ENCODE measurements at places on chromosomes 1 and 21.

GRCh38 chr1:220879509-220880361 is 492 bp downstream of the HLX start:
- DNase-seq, result no peak

GRCh38 chr1:44810101-44810761 is 1.9 kb downstream of the BTBD19 start:
- no peak for DNase-seq

GRCh38 chr1:92087542-92087941 is 7.4 kb downstream of the BTBD8 start:
- DNase-seq, result no peak

DNA sequence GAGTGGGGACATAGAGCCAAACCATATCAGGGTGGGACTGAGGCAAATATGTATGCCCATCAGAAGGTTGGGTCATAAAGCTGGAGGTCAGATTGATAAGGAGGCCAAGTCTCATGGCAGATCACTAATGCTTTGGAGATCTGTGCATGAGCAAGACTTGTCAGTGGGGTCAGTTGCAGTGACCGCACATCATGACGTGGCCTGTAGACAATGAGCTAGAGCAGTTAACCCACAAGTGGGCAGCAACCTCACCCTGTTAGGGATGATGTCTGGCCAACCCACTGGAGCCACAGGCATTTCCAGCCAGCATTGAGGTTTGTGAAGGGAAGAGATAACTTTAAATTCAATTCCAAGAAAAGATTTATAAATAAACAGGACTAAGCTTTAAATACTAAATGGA is 66.7 kb downstream of the XCL1 start:
- no peak for DNase-seq

GRCh38 chr1:178528228-178528952 is 15.5 kb downstream of the TEX35 start:
- DNase-seq, result no peak

GRCh38 chr1:231215681-231216385 is 25.2 kb upstream of the GNPAT start:
- DNase-seq, result no peak

GRCh38 chr1:107058245-107059032 is 2.0 kb downstream of the PRMT6 start:
- DNase-seq, result no peak

GRCh38 chr1:241776911-241777310 is 71.1 kb upstream of the EXO1 start:
- DNase-seq, result no peak

DNA sequence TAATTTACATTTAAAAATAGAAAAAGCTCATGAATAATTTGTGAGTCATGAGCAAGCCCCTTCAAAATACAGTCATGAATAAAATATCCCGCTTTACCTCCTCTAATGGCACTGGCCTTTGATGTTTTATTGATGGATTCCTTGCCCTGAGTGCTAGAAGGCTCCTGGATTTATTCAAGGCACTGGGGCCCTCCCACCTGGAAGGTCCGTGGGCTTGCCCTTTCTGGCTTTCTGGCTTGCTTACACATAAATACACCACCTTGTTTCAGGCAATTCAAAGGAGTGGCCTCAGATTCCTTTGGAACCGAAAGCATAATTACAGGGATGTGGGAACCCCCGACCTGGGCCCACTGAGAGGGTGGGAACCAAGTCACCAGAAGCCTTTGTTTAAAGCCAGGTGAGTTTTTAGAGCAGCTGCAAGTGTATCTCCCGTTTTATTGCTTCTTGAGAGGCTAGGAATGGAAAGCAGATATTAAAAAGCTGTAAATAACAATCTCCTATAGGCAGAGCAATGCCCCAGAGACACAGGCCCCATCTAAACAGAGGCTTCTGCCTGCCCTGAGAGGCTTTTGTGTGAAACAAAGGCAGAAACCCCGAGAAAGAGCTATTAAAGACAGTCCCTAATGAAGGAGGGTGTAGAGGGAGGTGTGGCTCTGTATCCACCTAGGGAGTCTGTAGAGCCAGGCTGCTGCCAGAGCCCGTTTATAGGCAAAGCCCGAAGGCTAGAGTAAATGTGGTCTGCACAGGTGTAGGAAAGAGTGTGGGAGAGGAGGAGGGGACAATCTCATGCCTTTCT is 126.4 kb downstream of the FAM78B start:
- DNase-seq, result no peak

GRCh38 chr21:31293986-31294385 is 50.1 kb downstream of the TIAM1 start:
- no peak for DNase-seq

DNA sequence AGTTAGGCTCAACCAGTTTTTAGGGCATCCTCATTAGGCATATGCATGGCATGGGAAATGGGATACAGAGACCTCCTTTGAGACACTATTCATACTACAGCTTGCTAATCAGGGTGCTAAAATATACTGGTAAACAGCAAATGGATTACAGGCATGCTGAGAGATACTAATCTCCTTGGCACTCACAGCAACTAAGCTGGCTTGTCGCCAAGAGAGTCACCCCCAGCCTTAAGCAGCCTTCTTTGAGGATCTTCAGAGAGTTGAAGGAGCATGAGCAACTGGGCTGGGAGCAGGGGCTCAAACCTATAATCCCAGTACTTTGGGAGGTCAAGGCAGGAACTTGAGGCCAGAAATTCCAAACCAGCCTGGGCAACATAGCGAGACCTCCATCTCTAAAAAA is 120.1 kb upstream of the NR5A2 start:
- DNase-seq, result no peak

DNA sequence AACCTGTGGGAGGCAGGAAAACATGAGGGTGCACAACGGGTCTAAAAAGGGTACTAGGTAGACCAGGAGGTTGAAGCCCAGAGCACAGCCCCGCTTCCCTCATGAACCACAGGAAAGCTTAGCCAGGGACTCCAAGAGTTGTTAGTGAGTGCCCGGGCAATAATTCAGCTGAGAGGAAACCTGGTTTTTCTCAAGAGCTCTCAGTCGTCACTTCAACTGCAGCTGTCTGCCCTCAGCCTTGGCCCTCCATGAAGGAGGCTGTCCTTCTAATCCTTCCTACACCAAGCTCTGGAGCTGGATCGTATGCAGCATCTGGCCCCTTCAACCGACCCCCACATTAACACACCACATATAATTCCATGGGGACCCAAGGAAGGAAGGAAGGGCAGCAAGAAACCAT is 77.0 kb upstream of the BACE2 start:
- DNase-seq, result no peak

- no peak for DNase-seq
Observed at GRCh38 chr1:109084563-109085517, 5.7 kb upstream of the TMEM167B start.

GRCh38 chr1:41663671-41664400 is 179.4 kb upstream of the EDN2 start:
- no peak for DNase-seq

DNA sequence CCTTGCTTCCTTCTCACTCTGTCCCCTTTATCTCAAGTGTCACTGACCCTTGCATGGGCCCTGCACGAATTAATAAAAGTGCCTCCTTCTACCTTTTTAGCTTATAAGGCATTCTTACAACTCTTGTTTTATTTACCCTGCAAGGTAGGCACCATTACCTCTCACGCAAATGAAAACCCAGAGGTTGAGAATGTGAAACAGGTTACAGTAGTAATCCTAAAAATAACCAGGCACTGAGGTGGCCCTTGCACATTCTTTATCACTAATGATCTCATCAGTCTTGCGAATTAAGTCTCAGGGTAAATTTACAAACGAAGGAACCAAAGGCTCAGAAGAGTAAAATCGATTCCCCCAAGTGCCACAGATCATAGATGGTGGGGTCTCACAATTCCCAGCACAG is 3.7 kb downstream of the GLIS1 start:
- no peak for DNase-seq

GRCh38 chr1:33735624-33736023 is 128.3 kb upstream of the HMGB4 start:
- DNase-seq, result no peak

GRCh38 chr1:81458186-81458585 is 342.5 kb upstream of the ADGRL2 start:
- no peak for DNase-seq

- DNase-seq, result no peak
Observed at GRCh38 chr1:78839704-78840277, 166.7 kb downstream of the ADGRL4 start.

DNA sequence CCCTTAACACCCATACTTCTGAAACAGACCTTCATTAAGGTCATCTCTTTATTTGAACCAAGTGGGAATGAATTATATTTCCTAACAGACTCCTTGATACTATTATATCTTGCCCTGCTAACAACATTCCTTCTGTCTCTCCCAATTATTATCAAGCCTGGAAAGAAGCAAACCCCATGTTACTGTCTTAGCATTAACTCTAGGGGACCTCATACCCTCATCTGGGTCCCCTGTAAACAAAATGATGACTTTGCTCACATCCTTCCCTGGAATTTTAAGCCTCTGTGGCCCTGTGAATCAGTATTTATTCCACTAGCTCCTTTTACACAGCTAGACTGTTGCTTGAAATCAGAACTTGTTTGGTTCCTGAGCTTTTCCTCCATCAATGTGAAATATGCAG is 38.3 kb upstream of the BCL10 start:
- DNase-seq, result no peak

DNA sequence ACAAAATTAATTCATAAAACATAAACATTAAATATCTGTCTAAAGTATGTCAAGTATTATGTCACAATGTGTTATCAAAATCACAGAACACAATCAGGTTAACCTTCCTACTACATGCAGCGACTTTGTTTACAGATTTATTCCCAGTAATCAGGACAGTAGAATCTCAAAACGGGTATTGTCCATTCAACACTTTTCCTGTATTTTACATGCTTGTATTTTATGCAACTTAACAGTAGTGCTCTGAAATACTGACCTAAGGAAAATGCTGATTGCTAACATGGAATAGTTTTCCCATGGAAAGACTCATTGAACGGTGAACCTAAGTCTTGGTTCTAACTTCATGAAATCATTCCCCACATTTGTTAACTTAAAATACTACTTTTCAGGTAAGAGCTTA is 2.3 kb downstream of the SERBP1 start:
- DNase-seq, result no peak

- DNase-seq, result no peak
Observed at GRCh38 chr1:19449454-19450228, 35.7 kb downstream of the CAPZB start.

GRCh38 chr1:193680247-193680923 is 494.0 kb upstream of the B3GALT2 start:
- no peak for DNase-seq

GRCh38 chr1:230684146-230684545 is 29.8 kb downstream of the AGT start:
- DNase-seq, result no peak

GRCh38 chr1:16101623-16102022 is 28.2 kb upstream of the FAM131C start:
- DNase-seq, result no peak

GRCh38 chr1:204782118-204782700 is 88.5 kb upstream of the NFASC start:
- DNase-seq, result no peak

GRCh38 chr1:240987928-240988327 is 369.1 kb downstream of the RGS7 start:
- no peak for DNase-seq

GRCh38 chr1:116208136-116208535 is 96.9 kb downstream of the MAB21L3 start:
- DNase-seq, result no peak

- no peak for DNase-seq
Observed at GRCh38 chr1:205531191-205532025, 26.9 kb downstream of the CDK18 start.

- no peak for DNase-seq
Observed at GRCh38 chr1:191608367-191608766, 549.9 kb upstream of the RGS18 start.

DNA sequence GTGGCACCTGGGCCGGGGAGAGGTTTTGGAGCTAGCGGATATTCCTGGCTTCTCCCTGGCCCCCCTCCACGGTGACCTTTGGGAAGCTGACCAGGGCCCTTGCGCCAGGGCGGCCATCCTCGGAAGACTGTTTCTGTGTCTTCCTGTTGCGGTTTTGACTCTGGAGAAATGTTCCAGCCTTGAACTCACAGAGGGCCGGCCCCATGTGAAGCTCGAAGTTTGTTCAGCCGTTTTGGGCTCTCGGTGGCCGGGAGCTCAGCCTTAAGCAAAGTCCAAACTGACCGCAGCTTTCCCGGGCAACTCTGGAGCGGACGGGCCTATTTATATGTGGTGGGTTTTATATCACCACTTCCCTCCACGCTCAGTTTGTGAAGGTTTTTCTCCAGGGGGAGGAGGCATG is 17.0 kb upstream of the WNT4 start:
- DNase-seq, result no peak

DNA sequence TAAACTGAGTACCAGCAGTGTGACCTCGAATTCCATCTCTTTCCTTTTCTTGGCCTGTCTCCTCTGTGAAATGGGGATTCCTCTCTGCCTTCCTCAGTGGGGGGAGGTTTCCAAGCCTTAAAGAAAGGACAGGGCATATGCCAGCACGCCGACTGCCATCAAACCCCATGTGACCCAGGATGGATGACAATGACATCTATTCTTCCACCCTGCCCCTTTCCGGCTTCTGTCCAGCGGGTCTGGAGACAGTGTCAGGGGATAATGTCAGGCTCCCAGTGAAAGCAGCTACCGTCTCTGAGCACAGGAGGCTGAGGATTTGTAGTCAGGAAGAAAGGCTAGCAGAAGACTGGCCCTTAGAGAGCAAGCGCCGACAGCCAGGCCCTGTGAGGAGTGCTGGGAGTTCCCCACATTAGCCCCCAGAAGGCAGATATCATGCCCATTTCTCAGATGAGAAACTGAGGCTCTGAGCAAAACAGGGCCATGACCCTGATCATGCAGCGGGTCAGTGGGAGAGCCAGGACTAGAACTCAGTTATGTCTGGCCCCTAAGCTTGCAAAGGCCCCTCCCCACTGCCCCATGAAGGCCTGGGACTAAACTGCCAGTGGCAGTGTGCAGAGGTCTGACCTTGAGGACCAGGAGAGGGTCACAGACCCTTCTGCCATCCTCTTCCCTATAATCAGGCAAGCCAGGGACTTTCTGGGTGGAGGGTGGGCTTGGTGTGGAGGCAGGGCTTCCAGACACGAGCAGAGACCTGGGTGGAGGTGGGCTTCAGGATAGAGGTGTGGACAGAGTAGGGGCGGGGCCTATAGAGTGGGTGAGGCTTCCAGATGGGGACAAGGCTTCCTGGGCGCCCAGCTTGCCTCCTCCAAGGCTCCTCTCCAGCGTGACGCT is 30.1 kb downstream of the CDCA8 start:
- DNase-seq, result no peak

GRCh38 chr1:238647877-238648276 is 738.5 kb upstream of the CHRM3 start:
- no peak for DNase-seq

DNA sequence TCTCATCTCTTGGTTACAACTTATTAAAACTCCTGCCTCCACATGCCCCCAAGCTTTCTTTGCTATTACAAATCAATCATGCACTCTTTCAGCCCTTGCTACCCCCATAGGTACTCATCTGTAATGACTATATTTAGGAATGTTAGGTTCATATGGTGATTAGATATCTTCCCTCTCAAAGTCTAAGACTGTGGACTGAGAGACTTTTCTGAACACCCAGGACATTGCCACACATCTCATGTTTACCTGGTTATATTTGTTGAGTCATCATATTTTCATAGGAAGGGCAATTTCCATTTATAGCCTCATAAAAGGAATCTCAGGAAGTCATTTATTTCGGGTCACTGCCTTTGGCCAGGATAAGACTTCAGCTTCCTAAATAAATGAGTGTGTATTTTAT is 81.5 kb upstream of the LPGAT1 start:
- no peak for DNase-seq
